NCI-H510A treated with DMSO at 0.1 percent for 48 hours (cell line): ENCODE measurements at places on chromosomes 12 and 14.

GRCh38 chr12:91111366-91112325 is at the start of gene LUM:
LUM (minus strand) TSS chr12:91111494; CDS start chr12:91108979, 2,515 bp downstream.
- no peak for DNase-seq

GRCh38 chr12:77372026-77372425 is 306.7 kb upstream of the E2F7 start:
- no peak for DNase-seq

DNA sequence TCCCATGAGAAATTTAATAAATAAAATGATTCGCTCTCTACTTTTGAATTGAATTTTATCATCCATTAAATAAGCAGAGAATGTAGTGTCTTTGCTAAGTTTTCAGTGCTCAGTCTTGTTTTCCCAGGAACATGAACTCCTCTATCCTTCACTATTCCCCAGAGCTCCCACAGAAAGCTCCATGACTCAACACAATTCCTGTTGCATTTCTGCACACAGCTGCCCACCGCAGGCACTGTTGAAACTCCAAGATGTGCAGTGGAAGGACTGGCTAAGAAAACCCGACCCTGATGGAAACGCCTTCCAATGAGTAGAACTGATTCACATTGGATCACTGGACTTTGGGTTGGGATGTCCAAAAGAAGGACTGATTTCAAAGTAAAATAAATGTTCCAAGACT is 202.4 kb upstream of the AMIGO2 start:
- no peak for DNase-seq

- no peak for DNase-seq
Observed at GRCh38 chr12:109163167-109163566, 46.8 kb downstream of the ACACB start.

GRCh38 chr14:71692496-71692895 is 239.7 kb upstream of the RGS6 start:
- no peak for DNase-seq

DNA sequence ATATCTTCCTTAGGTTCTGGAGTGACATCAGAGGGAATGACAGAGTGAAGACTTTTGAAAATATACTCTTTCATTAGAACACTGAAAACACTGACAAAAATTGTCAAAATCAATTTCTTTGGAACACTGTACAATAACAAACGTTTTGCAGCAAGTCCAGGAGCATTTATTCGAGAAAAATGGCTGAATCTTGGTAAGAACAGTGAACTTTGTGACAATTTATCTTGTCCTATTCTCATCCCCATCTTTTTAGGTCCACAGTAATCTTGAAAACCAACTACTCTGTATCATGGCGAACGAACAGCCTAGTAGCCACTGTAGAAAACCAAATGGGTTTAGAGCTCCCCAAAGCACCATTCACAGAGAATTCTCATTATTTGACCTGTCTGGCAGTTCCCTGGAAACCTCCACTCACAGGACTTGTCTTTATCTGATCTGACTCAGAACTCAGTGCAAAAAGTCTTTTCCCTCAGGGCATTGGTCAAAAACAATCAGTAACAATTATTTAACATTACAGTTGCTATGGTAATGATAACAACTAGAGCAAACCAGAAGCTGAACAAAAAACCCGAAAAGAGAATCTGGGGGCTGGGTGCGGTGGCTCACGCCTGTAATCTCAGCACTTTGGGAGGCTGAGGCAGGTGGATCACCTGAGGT is 20.3 kb upstream of the PPP2R5E start:
- no peak for DNase-seq

GRCh38 chr12:80625901-80626300 is 81.5 kb upstream of the MYF6 start:
- DNase-seq: no peak

- DNase-seq: no peak
Observed at GRCh38 chr14:104135121-104135903, 3.1 kb upstream of the KIF26A start.
